Keratinocyte (primary cell): ENCODE measurements at places on chromosomes 2 and 18. TPM values are rescaled to one million over a fixed set of nuclear protein-coding genes. Genes with fewer than 3 reads are reported as not detected.

GRCh38 chr2:30470426-30470825 lies 23.4 kb downstream of the LCLAT1 start:
- DNase-seq, result no peak

GRCh38 chr18:59318460-59319050 lies at the start of gene CPLX4:
Gene CPLX4 (minus strand): TSS chr18:59318649. CDS start chr18:59318462, 187 bp downstream.
- no peak for DNase-seq

DNA sequence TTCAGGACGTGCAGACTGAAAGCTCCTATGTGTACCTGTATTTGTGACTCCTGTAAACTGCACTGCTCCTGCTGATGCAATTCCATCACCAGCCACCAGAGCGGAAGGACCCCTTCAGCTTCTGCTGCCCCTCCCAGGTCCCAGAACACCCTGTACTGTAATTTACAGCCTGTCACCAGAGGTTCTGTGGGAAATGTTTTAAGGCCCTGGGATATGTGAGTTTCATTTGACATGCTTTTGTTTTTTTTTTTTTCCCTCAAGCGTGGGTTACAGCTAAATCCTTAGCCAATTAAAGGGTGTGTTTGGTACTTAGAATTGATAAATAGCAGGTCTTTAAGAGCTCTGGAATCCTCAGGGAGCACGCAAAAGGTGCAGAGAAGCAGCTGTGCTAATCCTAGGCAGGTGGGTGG lies 79.4 kb downstream of the KCTD1 start:
- no peak for DNase-seq

- no peak for DNase-seq
Observed at GRCh38 chr2:20525041-20526035, 78.5 kb downstream of the RHOB start.

DNA sequence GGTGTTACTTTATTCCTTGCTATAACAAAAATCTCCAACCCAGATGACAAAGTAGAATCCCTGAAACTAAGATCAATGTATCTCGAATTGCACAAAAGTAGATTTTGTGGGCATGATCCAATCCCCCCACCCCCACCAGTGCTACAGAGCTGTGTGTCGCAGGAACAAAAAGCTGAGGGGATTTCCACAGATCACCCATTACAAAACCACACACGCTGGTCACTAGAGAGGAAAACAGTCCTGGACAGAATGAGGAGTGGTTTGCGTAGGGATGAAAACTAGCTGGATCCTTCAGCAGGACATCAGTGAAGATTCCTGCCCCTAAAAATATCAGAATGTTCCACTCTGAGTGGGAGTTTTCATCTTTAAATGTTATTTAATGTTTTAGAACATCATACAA lies 165.3 kb upstream of the STK17B start:
- no peak for DNase-seq

DNA sequence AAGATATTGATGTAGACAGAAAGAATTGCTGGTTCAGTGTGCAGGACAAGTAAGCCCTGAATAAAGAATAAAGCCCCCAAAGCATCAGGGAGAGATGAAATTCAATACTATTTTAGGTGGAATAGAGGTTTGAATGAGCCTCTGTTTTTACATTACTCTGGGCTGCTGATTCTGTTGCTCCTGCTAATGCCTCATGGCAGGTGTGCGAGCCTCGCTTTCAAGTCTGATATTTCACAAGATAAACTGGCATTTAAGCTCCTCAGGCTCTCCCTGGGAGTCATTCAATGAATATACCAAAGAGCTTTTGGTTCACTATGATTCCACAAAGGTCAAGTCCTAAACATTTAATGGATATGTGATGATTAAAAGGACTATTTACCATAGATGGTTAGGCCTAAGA lies 601.0 kb upstream of the SLC39A10 start:
- no peak for DNase-seq

GRCh38 chr2:215833531-215834162 lies 179.7 kb downstream of the MREG start:
- no peak for DNase-seq

DNA sequence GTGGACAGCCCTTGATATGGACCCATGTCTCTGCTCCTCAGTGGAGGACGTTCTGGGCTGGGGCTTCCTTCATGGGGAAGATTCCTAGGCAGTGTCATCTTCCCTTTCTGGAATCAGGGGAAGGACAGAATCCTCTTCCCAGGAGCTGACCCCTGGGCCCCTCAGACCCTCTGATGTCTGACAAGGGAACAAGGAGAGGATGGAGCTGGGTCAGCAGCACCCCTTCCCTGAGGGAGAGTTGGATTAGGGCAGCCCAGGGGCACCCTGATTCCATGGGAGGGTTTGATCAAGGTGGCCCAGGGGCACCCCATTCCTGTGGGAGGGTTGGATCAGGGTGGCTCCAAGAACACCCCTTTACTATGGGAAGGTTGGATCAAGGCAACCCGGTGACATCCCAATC lies 86.5 kb downstream of the ACKR3 start:
- no peak for DNase-seq

DNA sequence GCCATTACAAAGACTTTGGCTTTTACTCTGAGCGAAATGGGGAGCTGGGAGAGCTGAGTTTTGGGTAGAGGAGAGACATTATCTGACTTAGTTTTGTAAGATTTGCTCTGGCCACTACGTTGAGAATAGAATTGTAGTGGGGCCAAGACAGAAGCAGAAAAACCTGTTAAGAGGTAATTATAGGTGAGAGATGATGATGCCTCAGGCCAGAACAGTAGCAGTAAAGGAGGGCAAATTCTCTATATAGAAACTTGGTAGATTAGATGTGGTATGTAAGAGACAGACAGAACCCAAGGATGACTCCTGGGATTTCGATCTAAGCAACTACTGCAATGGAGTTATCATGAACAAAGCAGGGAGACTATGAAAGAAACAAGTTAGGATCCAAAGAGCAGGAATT lies 17.4 kb upstream of the CREB1 start:
- DNase-seq, result no peak

- no peak for DNase-seq
Observed at GRCh38 chr2:197869041-197869440, 64.6 kb downstream of the PLCL1 start.

- no peak for DNase-seq
Observed at GRCh38 chr2:195388028-195388427, 269.0 kb upstream of the SLC39A10 start.

DNA sequence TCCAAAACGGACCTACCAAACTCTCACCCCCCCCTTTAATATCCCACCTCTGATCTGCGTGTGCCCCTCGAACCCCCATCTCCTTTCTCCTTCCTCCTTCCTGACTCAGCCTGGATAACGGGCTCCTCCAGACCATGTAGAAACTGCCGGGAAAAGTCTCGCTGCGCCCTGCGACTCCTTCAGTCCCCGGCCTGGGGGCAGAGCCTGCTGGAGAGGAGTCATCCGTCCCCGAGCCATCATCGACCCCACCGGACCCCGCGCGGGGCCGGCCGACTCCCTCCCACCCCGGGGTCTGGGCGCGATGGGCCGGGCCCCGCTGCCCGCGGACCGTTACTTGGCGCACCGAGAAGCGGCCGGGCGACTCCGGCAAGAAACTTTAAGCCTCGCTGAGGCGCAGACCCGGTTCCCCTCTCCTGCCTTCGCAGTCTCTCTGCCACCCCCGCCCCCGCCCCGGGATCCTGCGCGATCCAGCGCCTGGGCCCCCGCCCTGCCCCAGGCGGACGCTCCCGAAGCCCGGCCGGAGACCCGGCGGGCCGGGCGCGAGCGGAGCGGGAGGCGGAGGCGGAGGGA lies 3.4 kb downstream of the ZEB2 start:
- DNase-seq, result no peak

DNA sequence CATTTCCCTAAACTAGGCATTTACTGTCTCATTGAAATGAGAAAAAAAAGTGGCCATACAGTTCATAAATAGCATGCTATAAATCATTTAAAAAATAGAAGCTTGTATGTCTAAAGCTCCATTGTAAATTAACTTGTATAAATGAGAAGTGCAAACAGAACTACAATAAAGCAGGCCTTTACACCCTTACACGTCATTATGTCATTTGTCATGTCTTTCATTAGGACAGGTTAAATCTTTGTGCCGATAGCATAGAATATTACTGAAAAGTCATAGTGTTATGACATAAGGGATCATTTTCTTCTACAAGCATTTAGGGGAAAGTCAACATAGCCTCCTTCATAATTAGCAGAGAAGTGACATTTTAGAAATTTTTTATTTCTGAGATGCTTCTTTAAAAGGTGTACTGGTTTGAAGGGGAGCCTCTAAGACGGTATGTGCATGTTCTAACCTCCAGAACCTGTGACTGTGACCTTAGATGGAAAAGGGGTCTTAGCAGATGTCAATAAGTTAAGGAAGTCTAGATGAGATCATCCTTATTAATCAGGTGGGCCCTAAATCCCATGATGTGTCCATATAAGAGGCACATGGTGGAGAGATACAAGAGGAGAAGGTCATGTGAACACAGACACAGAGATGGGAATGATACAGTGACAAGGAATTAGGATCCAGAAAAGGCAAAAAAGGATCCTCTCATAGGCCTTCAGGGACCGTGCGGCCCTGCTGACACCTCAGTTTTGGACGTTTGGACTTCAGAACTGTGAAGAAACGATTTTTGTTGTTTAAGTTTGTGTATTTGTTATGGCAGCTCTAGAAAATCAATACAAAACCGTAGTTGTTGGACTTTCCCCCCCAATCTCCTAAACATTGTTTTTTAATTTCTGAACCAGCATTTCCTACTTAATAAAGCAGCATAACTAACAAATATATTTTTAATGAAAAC lies 863.7 kb downstream of the MBD2 start:
- DNase-seq, result no peak

- DNase-seq, result no peak
Observed at GRCh38 chr18:26332991-26333390, 106.7 kb downstream of the TAF4B start.

DNA sequence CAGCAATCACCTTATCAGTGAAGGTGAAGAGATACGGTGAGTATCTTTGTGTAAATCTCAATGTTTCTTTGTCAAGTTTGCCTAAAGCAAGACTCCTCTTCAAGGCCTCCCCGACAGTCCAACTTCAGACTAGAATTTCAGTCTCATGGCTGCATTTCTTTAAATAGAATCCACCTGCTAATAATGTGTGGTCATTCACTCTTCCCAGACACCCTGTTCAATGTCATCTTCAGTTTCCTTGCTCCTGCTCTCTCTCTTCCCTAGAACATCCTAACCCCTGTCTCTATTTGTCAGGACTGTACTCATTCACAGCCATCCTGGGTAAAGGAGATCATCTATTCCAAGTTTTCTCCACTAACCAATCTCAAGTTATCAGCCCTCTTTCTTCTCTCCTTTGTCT lies 267.3 kb downstream of the EN1 start:
- no peak for DNase-seq

- no peak for DNase-seq
Observed at GRCh38 chr18:4453567-4453873, 1.6 kb downstream of the DLGAP1 start.

CYP27C1 gene
- 3.1 to 7.9 TPM (median 6.1 TPM) in 3 replicates for polyA plus RNA-seq

IGFBP5 gene
- 0.15 to 3.2 TPM (median 1.1 TPM) in 3 replicates for polyA plus RNA-seq

UGT1A5 gene
- polyA plus RNA-seq, result 0.51 to 2.2 TPM (median 1.3 TPM) in 3 replicates

COLEC11 gene
- polyA plus RNA-seq, result not detected in 3 replicates

C2orf69 gene
- polyA plus RNA-seq, result 5.4 to 8.6 TPM (median 5.7 TPM) in 3 replicates

TP53I3 gene
- 30.9 to 53.9 TPM (median 36.3 TPM) in 3 replicates for polyA plus RNA-seq

PLGLB1 gene
- 0.10 to 0.38 TPM (median 0.11 TPM) in 3 replicates for polyA plus RNA-seq
